ENCODE measurements at places on chromosomes 2 and 18.

GRCh38 chr18:13032173-13032572, 41.0 kb downstream of the CEP192 start:
- no peak for DNase-seq

DNA sequence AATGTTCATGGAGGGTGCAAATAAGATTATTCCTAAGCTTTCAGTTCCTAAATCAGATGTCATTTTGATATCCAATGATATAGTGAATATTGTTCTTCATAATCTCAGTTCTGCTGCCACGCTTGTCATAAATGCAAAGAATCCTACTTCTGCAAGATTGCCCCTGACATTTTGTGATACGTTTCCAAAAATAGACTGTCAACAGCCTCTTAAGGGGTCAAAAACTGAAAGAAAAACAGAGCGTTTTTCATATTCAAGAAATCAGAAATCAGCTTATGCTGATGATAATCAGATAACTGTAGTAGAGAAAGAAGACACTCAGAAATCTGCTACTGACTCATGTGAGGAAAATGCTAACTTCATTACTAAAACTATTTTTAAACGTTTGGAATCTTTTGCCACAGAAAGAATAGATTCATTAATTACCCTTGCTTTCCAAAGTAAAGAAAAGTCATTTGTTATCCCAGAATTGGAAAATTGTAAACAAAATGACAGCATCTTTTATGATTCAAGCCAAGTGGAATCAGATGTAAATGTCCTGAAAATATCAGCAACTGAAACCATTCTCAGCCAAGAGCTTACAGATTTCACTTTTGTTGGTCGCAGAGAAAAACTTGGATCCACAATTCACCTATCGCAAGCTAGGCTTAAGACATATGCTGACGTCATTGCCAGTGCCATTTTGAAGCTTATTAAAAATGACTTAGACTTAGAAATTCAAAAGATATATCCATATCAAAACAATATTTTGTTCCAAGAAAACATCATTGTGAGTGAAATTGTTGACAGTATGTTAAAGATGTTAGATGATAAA, 55.1 kb downstream of the FSIP2 start:
- no peak for DNase-seq

GRCh38 chr2:37091873-37092272, 7.6 kb downstream of the GPATCH11 start:
- DNase-seq = no peak

GRCh38 chr18:63477968-63478367, 1.2 kb downstream of the SERPINB5 start:
- no peak for DNase-seq

DNA sequence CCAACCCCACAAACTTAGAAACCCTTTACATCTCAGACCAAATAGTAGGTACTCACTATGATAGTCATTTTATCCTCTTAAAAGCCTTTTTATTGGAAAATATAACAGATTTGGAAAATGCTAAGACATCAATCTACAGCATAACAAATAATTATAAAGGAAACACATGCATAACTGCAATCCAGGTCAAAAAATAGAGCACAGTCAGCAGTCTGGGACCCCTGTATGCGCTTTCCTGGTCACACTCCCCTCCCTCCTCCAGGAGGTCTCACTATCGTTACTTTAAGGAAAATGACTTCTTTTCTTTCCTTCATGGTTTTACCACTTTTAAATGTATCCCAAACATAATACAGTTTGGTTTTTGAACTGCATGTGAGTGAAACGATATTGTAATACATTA, 90.5 kb upstream of the CCDC150 start:
- DNase-seq = no peak

DNA sequence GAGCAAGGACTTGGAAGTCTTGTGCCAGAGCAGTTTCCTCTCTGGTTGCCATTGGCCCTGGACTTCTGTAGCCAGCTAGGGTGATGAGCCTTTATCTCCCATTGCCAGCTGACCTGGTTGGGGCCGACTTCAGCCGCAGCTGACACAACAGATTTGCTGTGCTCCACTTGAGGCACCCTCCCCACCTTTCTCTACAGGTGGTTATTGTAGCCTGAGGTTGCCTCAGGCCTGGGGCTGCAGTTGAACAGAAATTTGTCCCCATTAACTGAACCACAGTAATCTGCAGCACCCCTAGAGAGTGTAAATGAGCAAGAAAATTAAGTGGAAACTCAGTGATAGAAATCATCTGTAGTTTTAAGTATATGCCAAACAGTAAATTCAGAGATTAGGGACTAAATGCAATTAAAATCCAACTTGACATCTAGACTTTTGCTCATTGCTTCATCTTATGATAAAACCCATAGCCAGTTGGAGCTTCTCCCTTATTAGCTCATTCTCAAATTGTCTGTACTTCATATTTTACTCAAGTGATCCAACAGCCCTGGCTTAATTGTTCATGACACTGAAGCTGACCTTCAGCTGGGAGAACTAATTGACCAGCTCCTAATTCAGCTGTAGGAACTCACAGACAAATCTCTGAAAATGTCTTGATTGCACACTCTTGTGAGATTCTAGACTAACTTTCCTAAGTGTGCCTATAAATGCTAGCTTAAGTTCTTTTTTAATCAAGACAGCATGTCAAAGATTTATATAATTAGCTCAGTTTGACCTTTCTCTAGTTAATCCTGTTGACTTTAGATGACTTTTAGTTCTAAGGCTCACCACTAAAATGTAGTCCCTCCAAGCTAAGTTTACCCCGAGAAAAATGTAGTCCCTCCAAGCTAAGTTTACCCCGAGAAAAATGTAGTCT, 48.9 kb downstream of the COPS8 start:
- no peak for DNase-seq

DNA sequence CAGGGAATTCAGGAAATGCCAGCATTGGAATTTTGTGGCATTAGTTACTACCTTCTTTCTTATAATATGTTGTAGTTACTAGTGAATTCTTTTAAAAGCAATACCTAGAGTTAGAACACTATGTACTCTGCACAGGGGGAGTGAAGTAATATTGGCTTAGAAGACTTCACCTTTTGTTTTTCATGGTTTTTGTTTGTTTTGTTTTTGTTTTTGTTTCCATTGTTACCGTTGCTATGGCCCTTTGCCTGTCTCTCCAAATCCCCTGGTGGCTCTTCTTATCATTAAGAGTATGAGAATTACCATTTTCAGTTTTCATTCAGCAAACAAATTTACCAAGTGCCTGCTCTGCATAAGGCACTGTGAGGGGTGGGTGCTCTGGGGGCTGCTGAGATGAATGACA, 160.1 kb downstream of the HAUS1 start:
- no peak for DNase-seq

GRCh38 chr2:20184067-20184938, 40.6 kb downstream of the SDC1 start:
- DNase-seq = no peak

GRCh38 chr2:95270541-95271081, 3.6 kb upstream of the PROM2 start:
- no peak for DNase-seq

- no peak for DNase-seq
These were observed 34.5 kb downstream of the BCL2 start for GRCh38 chr18:63284827-63285733.

GRCh38 chr2:124542932-124543640, 518.0 kb downstream of the CNTNAP5 start:
- no peak for DNase-seq

GRCh38 chr18:7666195-7666776, 99.2 kb downstream of the PTPRM start:
- no peak for DNase-seq

- no peak for DNase-seq
These were observed 113.2 kb downstream of the ARHGEF4 start for GRCh38 chr2:130949954-130950353.

DNA sequence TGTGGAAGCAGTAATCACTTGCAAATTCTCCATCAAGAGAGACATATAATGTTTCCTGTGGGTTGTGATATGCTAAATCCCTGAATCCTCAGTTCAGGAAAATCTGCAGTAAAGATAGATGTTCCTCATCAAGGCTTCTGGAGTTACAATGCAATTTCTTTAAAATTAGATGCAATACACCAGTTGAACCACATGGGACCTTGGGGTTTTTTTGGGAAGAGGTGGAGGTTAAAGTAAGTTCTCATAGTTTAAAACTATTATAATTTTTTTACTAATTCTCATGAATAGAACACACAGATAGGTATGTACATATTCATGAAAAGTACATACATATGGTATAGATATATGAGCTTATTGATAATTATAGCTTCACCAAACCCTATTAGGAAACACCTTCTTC, 496.2 kb downstream of the SATB2 start:
- no peak for DNase-seq

GRCh38 chr18:61900504-61901281, 7.9 kb upstream of the RNF152 start:
- no peak for DNase-seq

- DNase-seq = no peak
These were observed 5.4 kb downstream of the AFG3L2 start for GRCh38 chr18:12371590-12371989.

DNA sequence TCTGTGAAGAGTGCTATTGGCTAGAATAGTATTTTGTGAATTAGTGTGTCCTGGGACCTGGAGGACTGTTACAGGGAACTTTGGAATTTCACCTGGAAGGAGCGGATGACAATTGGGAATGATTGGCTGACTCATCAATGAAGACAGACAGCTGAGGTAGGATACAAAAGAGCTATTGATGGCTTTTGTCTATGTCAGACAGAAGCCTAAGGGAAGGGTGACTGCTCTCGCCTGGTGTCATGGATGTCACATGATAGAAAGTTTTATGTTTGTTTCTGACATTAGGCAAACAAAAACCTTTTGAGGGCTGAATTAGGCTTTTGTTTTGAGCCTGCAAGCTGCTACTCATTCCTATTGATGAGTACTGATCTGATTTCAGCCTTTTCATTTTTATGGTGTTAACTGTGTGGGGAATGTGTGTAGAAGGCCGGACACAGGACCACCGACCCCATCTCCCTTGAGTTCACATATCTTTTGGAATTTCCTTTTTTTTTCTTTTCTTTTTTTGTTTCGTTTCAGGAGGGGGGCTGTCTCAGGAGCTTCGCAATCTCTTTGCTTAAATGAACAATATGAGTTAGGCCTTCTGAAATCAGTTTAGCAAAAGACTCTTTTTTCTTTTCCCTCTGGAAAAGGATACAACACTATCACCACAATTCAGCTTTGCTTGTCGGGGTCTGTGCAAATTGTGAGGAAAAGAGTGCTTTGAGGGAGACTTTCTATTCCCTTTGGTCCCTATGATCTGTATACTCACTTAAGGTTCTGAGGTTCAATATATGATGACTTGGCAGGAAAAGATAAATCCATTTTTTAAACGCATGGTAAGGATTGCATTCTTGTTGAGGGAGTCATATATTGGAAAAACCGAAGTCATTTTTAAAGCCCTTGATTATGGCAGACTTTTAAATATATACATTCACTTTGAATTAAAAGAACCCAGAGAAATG, 207.9 kb upstream of the FIGN start:
- no peak for DNase-seq

DNA sequence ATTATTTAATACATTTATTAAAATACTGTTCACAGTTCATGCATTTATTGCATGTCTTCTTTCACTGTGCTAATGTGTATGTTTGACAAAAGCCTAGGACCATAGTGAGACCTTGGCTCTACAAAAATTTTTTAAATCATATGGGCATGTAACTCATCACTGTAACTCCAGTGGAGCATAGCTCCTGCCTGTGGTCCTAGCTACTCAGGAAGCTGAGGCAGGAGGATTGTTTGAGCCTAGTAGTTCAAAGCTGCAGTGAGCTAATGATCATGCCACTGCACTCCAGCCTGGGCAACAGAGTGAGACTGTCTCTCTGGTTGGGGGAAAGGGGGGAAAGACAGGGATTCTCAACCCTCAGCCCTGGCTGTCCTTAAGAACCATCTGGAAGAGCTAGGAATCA, 137.8 kb downstream of the PRKCE start:
- DNase-seq = no peak

DNA sequence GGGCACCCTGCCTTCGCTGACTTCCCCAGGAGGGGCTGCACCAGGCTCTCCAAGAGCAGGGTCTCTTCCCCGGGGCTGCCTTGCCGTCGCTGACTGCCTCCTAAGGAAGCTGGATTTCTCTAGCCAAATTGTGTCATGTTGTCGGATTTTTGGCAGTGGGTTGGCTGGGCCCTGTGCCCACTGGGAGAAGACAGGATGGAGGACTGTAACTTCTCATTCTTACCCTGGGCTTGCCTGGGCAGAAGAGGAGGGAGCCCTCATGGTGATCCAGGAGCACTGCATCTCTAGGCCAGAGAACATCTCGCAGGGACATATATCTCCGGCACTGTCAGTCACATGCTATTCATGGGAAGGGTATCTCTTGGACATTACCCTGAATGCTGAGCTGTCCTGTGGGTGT, 6.3 kb downstream of the MYO7B start:
- DNase-seq = no peak

DNA sequence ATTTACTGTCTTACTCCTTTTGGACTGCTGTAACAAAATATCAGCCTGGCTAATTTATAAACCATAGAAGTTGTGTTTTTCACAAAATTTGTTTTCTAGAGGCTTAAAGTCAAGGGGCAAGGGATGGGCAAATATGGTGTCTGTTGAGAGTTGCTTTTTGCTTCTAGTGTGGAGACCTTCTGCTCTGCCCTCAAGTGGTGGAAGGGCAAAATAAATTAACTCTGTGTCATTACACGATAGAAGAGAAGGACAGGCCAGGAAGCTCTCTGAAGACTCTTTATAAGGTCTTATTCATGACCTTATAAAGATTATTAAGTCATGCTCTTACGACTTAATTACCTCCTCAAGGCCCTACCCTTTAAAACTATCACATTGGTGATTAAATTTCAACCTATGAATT, 181.2 kb upstream of the LRATD1 start:
- no peak for DNase-seq

All from activated CD8-positive, alpha-beta memory T cell treated with anti-CD3 and anti-CD28 coated beads for 1 hour (primary cell).